Activated T-cell treated with anti-CD3 and anti-CD28 coated beads, Interleukin-2, amount 50 U/mL, for 24 hours (primary cell): ENCODE measurements at places on chromosomes 2 and 18.

- DNase-seq: no peak
Observed at GRCh38 chr18:70296289-70296688, 7.4 kb downstream of the SOCS6 start.

- DNase-seq: peak; percentile 32
Observed at GRCh38 chr2:234950730-234951663, 820 bp upstream of the SH3BP4 start.

DNA sequence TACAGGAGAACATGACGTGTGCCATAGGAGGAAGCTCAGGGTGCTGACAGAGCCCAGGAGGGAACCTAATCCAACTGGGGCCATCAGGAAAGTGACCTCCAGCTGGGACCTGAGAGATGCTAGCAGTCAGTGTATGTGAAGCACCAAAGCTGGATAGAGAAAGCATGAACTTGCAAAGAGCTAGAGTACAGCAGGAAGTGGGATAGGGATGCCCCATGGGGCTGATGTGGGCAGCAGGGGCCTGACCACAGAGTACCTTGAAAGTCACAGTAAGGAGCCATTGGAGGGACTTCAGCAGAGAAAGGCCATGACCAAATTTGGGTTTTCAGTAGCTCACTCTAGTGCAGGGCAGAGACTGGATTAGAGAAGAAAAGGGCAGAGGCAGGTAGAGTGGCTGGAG is 91.6 kb upstream of the TTC39C start:
- no peak for DNase-seq

- peak; percentile 42 for DNase-seq
Observed at GRCh38 chr2:1742681-1743395, 1.5 kb downstream of the PXDN start.

- DNase-seq: no peak
Observed at GRCh38 chr2:150141226-150142001, 346.1 kb downstream of the RND3 start.

- no peak for DNase-seq
Observed at GRCh38 chr2:212956665-212957607, 194.5 kb downstream of the IKZF2 start.

- DNase-seq: no peak
Observed at GRCh38 chr2:96344011-96344410, 8.4 kb downstream of the NCAPH start.

GRCh38 chr2:172361360-172361759 is 66.0 kb upstream of the ITGA6 start:
- DNase-seq: no peak

GRCh38 chr18:28766027-28766426 is 589.1 kb upstream of the CDH2 start:
- no peak for DNase-seq

GRCh38 chr18:65815506-65815905 is 64.7 kb downstream of the CDH7 start:
- DNase-seq: no peak

GRCh38 chr2:127479219-127479825 is 47.0 kb downstream of the IWS1 start:
- DNase-seq: no peak
